AG04450 (cell line): ENCODE measurements at places on chromosomes 11 and 22.

DNA sequence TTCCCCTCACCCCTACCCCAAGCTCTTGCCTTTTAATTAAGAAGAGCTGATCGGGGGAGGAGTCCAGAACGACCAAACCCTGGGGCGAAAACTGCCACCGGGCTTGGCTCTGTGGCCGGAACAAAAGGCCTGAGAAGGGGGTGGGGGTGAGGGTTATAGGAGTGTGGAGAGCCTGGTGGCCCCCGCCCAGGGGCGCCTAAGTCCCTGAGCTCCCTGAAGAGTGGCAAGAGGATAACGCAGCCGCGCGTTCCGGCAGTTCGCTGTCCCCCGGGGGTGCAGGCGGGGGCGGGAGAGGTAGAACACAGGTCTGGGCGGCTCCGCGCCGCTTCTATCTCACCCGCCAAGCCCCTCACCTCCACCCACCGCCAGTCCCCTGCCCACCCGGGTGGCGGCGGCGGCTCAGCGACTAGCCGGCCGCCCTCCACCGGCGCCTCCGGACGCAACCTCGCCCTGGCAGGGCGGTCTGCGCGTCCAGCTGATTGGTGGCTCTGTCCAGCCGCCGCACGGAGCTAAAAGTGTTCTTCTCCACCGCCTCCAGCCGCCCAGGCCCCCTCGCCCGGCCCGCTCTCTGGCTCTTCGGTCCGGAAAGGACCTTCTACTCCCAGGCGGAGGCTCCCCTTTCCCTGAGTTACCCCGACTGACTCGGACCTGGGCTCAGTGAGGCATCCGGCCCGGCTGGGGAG lies 18.7 kb upstream of the BDNF start:
- DNase-seq = no peak

GRCh38 chr11:88332851-88333250 lies 4.7 kb downstream of the CTSC start:
- DNase-seq = no peak

GRCh38 chr11:121661880-121662486 lies 209.2 kb upstream of the SORL1-AS1 start:
- peak; percentile 65 for DNase-seq

GRCh38 chr11:132959693-132960092 lies 572.6 kb downstream of the OPCML start:
- DNase-seq = no peak

DNA sequence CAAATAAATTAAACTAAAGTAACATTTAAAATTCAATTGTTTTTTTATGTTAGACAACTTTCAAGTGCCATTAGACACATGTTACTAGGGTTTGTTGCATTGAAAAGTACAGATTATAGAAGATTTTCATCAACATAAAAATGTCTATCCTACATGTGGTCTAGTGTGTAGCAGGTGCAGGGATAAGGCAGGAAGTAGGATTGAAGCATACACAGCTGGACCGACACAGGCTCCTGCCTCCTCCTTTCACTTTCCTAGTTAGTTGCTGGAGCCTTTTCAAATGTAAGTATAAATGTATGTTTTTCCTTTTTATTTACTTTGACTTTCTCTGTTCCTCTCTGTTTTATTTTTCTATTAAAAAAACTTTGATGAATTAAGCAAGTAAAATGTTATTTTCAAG lies 246.9 kb upstream of the LUZP2 start:
- no peak for DNase-seq

DNA sequence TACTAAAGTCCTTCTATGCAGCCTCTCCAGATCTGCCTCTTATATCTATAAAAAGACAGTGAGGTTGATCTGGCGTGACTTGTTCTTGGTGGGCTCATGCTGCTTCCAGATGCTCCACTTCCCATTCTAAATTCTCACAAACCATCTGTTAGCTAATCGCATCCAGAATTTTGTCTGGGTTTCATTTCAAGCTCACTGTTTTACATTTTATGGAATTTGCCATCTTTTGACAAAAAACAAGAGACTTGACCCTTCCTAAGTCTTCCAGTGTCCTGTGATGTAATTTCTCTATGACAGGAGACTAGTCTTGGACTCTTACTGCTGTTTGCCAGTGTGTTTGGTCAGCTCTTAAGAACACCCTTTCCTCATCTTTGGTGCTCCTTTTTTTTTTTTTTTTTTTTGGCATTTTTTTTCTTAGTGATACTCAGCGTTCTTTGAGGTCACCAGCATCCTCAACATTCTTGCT lies 23.0 kb downstream of the CRKL start:
- DNase-seq = no peak

- no peak for DNase-seq
Observed at GRCh38 chr22:28864878-28865596, 18.3 kb upstream of the ZNRF3 start.

GRCh38 chr11:8671193-8671612 lies 11.3 kb downstream of the TRIM66 start:
- DNase-seq = peak; percentile 86

DNA sequence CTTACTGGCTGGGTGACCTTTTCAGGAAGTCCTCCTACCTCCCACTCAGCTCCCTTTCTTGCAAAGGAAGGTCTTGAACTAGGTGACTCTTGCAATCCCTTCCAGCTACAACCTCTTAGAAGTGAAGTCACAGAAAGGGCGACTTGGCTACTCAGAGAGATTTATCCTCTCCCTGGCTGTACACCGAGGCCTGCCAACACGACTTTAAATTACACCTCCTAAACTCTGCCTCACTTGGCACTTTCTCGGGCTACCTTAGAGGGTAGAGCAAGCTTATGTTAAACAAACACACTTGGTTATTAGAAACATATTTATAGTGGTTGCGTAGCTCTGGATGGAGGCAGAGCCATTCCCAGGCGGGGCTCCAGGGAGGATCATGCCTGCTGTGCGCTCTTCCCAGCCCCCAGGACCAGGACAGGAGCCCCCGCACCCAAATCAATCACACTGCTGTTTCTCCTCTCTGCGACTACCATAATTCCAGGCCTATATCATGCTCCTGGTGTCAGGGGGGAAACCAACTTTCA lies 358.4 kb downstream of the BUD13 start:
- DNase-seq = no peak

GRCh38 chr11:112507281-112507680 lies 246.6 kb upstream of the PLET1 start:
- no peak for DNase-seq

- DNase-seq = peak; percentile 63
Observed at GRCh38 chr11:48001438-48002021, 21.2 kb downstream of the PTPRJ start.

DNA sequence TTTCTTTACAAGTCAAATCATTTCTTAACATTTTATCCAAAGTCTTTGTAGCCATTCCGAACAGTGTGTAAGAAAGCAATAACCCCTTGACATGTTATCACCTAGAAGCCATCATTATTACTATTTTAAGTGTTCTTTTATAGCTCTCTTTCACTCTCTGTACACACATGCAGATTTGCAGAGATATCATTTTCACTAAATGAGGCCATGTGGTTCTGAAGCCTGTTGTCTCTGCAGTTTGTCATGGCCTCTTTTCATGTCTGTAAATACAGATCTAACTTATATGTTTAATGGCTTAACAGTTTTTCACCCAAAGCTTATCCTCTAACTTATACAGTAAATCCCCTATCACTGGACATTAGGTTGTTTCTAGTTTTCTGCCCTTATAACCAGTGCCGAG lies 166.8 kb downstream of the MYO18B start:
- DNase-seq = no peak

DNA sequence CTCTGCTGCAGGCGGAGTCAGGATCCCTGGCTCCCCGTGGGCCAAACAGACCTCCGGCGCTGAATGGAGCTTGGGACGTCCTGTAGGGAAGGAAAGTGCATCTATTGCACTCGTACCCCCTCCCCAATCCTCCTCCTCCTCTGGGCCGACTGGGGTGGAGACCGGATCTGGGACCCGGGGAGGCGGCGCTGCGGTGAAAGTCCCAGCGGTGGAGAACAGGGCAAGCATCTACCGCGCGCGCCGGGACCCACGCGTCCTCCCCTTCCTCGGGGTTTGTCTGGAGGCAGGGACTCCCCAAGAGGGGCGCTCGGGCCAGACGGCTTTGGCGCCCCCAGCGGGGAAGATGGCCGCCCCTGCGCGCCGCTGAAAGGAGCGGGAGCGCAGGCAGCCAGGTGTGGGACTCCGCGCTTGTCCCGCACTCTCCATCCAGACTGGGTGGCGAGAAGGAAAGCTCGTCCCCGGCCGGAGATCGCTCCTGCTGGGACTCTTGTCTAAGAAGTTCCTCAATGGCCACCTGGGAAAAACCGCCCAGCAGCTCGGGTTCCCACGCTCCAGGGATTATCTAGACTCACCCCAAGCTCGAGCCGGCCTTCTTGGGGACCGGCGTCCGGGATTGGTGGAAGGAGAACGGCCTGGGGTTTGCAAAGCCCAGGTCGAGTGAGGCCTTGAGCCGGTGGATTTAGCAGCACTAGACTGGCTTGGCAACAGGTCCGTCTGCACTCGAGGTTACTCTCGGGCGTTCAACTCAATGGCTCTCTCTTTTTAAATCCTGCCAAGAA lies 718 bp downstream of the FADS2 start:
- no peak for DNase-seq

DNA sequence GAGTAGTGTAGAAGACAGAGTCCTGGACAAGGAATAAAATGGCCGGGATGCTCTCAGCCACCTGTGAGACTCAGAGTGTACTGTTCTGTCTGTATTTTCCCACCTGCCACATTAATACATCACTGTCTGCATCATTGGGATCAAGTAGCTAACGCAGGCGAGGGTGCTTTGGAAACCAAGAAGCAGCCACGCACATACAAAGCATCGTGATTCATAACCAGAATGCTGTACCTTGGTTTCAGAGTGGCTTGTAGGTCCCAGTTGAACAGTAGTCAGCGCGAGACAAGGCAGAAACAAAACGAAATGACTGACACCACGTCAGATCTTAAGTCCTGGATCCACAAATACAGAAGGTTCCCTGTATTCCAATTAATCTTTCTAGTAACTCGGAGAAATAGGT lies 198.3 kb downstream of the GRIK4 start:
- no peak for DNase-seq

DNA sequence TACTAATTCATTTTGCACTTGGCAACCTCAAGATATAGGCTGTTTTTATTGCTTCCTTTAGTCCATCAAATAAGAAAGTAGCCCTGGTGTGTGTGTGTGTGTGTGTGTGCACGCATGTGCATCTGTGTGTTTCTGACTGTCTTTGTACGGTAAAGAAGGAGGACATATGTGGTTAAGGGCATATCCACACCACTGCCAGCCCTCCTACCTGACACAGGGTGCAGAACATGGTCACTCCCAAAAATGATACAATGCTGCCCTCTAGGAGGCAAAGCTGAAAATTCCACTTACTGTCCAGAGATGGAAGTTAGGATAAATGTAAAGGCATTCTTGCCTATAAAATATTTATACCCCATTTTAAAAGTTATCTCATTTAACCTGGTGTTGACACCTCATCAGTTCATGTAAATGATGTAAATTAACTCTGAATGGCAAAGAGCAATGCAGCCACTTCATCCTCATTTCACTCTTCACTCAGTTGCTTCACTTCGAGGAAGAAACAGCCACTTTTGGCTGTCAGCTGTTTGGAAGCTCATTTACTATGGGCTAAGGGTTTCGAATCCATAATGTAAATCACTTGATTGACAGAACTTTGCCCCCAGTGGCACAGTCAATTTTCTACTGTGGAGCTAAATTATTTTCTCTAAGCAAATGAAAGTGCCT lies 83.1 kb upstream of the MTNR1B start:
- peak; percentile 11 for DNase-seq

DNA sequence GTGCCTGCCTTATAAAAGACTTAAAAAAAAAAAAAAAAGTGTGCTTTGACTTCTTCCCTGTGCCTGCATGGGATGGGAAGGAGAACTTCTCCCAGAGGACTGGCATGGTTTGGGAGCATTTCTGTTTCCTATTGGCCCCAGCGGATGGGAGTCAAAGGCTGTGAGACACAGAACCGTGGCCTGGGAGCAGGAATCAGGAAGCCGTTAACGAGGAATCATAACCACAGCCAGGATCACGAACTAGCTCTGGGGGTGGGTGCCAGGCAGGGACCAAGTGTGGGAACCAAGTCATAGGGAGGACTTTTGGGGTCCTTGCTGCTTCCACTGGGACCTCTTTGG lies 526 bp downstream of the C1QTNF6 start:
- no peak for DNase-seq

GRCh38 chr11:2298795-2299761 lies 2.6 kb downstream of the C11orf21 start:
- DNase-seq = no peak

- DNase-seq = no peak
Observed at GRCh38 chr22:43217285-43218030, 30.5 kb upstream of the TTLL12 start.

GRCh38 chr11:19220903-19221724 lies 19.3 kb upstream of the CSRP3 start:
- no peak for DNase-seq

GRCh38 chr11:92920331-92920730 lies 49.1 kb upstream of the MTNR1B start:
- DNase-seq = no peak

DNA sequence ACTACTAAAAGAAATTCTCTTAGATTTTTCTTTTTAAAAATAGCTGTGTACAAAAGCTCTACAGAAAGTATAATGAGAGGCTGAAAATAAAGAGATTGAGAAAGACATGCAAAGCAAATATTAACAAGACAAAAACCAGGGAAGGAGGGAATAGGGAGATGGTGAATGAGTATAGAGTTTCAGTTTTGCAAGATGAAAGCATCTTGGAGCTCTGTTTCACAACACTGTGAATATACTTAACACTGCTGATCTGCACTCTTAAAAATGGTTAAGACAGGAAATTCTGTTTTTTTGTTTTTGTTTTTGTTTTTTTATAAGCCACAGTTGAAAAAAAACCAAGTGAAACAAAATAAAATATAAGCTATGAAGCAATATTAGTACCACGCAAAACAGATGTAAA lies 5.5 kb downstream of the TMEM218 start:
- no peak for DNase-seq

DNA sequence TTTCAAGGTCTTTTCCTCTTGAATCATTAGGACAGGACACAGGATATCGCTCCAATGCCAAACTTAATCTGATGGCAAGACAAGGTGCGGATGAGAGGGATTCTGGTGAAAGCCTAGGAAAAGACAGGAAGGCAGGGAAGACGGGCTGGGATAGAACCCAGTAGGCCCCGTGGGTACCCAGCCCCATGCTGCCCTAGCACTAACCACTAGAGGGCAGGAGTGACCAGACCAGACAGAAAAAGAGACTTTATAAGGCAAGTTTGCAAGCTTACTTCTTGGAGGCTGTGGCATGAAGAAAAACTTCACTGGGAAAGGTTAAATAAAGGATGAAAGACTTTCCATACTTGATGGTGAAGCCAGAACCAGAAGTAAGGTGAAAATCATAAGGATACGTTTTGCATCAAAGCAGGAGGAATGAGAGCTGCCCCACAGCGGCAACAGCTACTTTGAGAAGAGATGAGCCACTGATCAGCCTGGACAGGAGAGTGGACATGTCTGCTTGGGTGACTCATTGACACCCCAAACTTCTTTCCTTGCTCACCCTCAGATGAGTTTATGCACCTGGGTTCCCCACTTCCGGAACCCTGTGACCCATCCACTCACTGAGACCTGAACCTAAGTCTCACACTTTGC lies 39.8 kb downstream of the SYN3 start:
- DNase-seq = peak; percentile 10

GRCh38 chr11:100098560-100098959 lies 588.5 kb upstream of the ARHGAP42 start:
- no peak for DNase-seq
